ENCODE measurements at places on chromosomes 7 and 10.

DNA sequence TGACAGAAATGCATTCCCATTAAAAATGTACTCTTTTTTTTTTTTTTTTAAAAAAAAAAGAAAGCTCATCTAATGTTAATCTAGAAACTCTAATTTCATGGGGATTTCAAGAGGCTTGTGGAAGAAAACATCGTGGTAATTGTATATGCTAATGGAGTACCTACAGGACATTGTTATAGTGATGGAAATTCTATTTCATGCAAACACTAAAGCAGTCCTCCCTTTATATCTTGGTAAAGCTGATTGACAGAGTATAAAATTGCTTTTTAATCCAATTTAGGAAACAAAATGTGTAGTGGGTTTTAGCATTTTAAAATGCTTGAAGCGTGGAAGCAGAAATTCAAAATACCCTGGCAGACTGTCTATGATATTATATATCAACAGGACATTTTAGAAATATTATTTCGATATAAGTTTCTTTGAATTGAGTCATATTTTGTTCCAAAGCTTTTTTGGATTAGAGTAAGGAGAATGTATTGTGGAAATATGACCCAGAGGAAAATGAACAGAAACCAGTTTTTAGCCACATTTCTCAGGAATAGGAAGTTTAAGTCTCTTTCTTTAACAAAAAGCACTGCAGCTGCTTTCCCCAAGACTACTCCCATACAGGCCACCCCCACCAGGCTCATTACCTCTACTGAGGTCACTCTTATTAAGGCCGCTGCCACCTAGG is 121.9 kb downstream of the WNT2 start:
- DNase-seq = no peak

DNA sequence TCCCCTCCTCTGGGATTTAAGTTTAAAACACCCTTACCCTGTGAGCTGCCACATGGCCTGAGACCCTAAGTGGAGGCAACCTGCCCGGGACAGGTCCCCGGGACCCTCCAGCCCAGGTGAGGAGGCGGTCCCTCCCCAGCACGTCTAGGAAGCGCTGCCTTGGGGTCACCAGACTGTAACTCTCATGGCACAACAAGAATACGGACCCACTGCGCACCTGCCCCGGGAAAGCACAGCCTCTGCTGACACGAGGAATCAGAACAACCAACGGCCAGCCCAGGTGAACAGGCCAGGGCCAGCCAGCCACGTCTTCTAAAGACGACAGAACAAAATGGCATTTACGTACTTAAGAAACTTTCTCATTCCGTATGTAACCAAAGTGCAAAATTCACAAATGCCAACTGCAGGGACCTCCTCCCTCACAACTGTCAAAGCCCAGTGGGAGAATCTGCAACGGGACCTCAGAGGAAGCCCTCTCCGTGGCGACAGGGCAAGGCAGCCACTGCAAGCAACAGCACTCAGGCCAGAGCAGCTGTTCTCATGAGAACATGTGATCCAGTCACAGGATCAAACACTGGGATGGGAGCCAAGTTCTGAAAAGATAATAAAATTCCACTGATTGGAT is 208.4 kb downstream of the DIP2C start:
- peak; percentile 33 for DNase-seq

- DNase-seq = no peak
Observed at GRCh38 chr10:71761105-71761511, 12.2 kb downstream of the VSIR start.

GRCh38 chr10:108439397-108439796 is 1274.9 kb upstream of the SORCS1 start:
- DNase-seq = no peak

GRCh38 chr10:101112799-101113594 is 18.1 kb upstream of the TLX1 start:
- DNase-seq = no peak

GRCh38 chr7:142754681-142755575 is 5.7 kb downstream of the PRSS1 start:
- no peak for DNase-seq

Measured in SHP77 (cell line).